ENCODE measurements at places on chromosomes 12 and 14.

- no peak for DNase-seq
Observed at GRCh38 chr14:49017447-49017846, 568.7 kb downstream of the RPS29 start.

GRCh38 chr12:8145754-8146441 lies 10.9 kb upstream of the ZNF705A start:
- peak; percentile 44 for DNase-seq

DNA sequence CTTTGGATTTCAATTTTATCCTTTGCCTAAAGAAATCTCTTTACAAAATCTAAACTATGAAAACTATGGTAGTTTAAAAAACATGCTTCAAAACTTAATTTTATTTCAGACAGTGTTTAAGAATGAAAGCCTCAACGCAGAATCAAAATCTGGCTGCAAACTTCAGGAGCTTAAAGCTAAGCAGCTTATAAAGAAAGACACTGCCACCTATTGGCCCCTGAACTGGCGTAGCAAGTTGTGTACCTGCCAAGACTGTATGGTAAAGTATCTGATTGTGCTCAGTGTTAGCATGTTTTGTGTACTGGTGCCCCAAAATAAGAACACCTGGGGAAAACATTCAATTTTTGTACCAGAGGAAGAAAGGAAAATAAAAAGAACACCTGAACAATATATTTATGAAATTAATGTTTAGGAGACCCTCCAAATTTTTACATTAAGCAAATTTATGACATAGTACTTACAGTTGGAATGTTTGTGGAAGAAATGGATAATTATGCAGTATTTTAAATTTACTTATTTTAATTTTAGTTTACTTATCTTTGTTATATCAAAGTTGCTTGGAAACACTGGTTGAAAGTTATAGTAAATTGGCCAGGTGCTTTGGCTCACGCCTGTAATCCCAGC lies 12.2 kb downstream of the UBR7 start:
- peak; percentile 31 for DNase-seq

GRCh38 chr14:102221026-102221425 lies 81.3 kb downstream of the WDR20 start:
- DNase-seq: no peak

GRCh38 chr14:101065246-101065645 lies 161.7 kb upstream of the RTL1 start:
- DNase-seq: no peak

DNA sequence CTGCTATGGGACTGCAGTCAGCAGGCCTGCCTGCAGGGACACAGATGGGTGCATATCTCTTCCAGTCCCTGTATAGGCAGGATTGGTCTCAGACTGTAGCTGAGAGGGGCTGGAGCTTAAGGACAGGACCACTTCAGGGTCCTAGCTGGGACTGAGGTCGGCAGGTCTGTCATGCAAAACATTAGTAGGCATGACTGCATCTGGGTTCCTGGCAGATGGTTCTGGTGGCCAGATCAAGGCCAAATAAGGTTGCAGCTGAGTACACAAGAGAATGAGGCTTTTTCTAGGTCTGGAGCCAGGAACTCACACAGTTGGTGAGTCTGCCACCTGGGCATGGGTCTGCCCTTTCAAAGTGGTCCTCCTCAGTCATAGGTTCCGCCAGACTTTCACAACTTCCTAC lies 155.8 kb downstream of the TPH2 start:
- no peak for DNase-seq

- no peak for DNase-seq
Observed at GRCh38 chr12:115297445-115297844, 613.5 kb upstream of the TBX3 start.

- DNase-seq: peak; percentile 47
Observed at GRCh38 chr12:20369305-20370013, 1.1 kb downstream of the PDE3A start.

- no peak for DNase-seq
Observed at GRCh38 chr14:79670811-79671210, 540.5 kb downstream of the DIO2 start.

DNA sequence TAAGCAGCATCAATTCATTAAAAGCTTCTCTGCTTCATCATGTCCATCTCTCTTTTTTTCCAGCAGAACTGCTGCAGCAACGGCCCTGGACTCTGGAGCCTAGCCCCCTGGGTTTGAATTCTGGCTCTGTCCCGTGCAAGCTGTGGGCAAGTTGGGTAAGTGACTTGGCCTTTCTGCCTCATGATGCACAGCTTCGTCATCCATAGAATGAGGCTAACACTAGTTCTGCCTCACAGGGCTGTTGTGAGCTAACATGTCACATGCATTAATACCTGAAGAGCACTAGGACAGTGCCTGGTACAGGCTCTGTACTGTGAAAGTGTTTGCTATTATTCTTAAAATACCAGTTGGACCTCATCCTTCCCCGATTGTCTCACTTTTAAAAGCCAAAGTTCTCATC lies 4.2 kb downstream of the KRT82 start:
- DNase-seq: no peak
